ENCODE measurements at places on chromosomes 2 and 18.

GRCh38 chr2:158598862-158599517 is 142.2 kb downstream of the PKP4 start:
- DNase-seq, result no peak

GRCh38 chr2:6977113-6977741 is 60.0 kb downstream of the RNF144A start:
- DNase-seq, result peak; percentile 72

DNA sequence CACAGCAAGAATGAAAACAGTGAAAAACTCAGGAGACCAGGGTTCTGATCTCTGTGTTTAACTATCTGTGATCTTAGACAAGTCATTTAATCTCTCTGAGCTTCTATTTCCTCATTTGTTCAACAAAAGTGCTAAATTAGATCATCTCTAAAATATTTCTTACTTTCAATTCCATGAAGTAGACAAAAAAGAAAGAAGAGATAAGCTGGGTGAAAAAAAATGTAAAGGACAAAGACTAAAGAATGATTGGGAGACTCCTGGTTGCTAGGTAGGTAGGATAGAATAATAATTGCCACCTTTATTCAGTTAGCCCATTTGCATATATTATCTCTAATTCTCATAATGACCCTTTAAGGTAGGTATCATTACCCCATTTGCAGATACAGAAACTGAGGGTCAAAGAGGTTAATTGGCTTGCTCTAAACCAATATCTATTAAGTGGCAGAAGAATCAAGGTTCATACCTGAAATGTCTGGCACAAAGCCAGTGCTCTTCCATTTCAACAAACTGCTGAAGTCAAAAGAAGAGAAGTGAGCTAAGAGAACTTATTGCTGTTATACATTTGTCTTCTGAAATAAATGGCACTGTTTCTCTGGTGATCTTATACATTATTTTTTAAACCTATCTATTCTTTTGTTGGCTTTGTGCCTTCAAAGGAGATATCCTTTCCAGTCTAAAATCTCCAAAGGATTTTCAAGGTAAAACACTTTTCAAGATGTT is 141.7 kb downstream of the OTX1 start:
- no peak for DNase-seq

GRCh38 chr2:138648606-138649005 is 131.6 kb downstream of the NXPH2 start:
- DNase-seq, result no peak

DNA sequence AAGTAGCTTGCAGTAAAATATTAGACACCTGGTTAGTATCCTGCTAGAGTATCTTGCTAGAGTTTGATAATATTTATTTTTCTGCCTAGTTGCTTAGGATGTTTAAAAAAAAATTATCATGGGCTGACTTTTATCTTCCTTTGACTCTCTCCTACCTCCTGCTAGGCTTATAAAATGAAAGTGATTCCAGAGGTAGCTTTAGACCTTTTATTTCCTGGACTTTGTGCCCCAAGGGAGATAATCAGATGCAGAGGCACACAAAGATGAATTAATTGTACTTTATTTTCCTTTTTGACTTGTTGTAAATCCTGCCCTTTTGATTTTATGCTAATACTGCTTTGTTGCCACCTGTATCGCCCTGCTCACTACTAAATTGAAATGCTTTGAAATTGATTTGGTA is 130.7 kb downstream of the WDSUB1 start:
- no peak for DNase-seq

GRCh38 chr2:168529900-168530561 is 74.0 kb downstream of the CERS6 start:
- no peak for DNase-seq

DNA sequence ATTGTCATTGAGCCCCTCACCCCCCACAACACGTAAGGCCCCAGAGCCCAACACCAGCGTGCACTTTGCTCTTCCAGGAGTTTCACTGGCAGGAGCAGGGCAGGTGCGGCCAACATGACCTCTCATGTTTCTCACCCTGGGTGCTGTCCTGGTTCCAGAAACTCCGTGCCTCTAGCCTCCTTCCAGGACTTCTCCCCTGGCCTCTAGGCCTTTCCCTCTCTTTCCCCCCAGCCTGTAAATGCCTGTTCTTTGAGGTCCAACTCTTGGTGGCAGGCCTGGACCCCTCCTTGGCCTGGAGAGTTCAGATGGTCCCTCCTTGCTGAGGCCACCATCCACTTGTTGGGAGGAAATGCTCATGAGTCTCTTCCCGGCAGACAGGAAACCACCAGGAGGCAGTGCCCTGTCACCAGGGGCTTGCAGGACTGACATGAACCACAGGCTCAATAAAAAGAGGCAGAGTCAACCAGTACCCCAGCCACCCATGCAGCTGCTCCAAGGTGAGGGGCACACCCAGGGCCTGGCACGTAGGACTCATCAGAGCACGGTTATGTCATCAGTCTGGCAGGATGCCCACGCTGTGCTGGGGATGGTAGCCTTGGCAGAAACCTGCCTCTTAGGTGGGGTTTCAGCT is 1.5 kb downstream of the MALL start:
- DNase-seq, result no peak

DNA sequence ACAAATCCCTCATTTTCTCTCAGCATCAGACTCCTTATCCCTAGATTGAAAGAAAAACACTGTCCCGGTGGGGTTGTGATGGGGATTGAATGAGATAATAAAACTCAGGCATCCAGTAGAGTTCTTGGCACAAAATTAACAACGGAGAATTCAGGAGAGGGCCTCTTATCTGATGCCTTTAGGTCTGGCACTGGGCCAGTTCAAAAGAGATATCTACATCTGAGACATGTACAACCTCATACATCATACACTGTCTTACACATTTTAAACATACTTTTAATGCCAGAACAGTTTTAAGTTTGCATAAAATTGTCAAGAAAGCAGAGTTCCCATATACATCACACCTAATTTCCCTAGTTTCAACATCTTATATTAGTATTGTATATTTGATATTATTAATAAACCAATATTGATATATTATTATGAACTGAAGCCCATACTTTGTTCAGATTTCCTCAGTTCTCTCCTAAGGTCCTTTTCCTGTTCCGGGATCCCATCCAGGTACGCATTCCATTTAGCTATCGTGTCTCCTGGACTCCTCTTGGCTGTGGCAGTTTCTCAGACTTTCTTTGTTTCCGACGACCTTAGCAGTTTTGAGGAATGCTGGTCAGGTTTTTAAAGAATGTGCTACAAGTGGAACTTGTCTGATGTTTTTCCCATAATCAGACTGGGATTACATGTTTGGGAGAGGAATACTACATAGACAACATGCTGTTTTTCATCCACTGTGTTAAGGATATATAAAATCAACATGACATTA is 27.8 kb downstream of the NXPH2 start:
- DNase-seq, result no peak

DNA sequence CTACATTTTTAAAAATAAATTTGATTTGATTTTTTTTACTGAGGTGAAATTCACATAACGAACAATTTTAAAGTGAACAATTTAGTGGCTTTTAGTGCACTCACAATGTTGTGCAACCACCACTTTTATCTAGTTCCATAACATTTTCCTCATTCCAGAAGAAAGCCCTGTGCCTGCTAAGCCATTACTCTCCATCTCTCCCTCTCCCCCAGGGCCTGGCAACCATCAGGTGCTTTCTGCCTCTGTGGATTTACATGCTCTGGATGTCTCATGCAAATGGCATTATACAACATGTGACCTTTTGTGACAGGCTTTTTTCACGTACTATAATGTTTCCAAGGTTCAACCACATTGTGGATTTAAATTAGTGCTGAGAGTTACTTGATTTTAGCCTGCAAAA is 19.9 kb upstream of the LDLRAD4 start:
- no peak for DNase-seq

DNA sequence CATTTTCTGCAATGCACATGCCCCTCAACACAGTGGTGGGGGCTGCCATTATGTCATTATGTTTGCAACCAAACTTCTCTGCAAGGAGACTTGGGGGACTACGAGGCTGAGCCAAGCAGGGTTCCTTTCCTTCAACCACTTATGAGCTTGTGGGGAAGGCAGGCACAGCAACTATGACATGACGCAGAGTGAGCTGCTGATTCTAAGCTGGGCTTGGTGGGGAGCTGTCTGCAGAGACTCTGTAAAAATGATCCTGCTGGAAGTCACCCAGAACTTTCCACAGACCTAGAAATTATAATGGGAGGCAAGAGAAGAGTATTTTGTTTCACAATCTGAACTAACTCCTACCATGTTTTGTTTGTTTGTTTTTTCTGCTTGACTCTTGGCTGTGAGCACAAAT is 55.6 kb downstream of the INPP5D start:
- no peak for DNase-seq

- no peak for DNase-seq
Observed at GRCh38 chr2:142536966-142537365, 340.5 kb upstream of the KYNU start.

- DNase-seq, result peak; percentile 61
Observed at GRCh38 chr2:8249141-8249540, 432.7 kb upstream of the ID2 start.

- DNase-seq, result no peak
Observed at GRCh38 chr2:218031261-218031660, 28.5 kb upstream of the TNS1 start.

- no peak for DNase-seq
Observed at GRCh38 chr2:38697116-38697840, 31.4 kb downstream of the GALM start.

DNA sequence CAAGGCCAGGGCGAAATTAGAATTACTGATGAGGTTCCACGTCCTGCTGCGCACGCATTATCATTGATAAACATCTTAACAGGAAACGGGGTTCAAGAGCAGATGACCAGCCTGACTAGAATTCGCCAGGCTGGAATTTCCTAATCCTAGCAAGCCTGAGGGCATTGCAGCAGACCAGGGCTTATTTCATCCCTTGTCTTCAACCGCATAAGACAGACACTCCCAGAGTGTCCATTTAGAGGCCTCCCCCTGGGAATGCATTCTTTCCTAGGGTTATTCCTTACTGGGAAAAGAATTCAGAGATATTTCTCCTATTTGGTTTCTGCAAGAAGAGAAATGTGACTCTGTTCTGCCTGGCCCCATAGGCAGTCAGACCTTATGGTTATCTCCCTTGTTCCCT is 486.8 kb downstream of the DPP10 start:
- DNase-seq, result no peak

DNA sequence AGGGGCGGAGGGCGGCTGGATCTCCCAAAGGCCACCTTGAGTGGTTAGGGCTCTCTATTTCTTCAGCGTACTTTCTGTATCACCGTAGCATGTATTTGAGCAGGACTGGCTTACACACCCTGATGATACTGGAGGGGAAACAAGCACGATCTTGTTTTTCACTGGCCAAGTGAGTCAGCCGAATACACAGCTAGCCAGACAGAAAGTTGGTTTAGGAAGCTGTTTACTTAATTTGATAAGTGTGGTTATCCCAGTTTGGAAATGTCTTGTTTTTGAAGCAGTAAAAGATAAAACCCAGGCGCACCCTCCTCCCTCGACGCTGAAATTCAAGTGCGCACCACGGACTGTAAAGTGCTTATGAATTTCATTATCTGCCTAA is 582 bp downstream of the RIOK3 start:
- no peak for DNase-seq

- no peak for DNase-seq
Observed at GRCh38 chr18:53790786-53791185, 433.7 kb downstream of the MBD2 start.

DNA sequence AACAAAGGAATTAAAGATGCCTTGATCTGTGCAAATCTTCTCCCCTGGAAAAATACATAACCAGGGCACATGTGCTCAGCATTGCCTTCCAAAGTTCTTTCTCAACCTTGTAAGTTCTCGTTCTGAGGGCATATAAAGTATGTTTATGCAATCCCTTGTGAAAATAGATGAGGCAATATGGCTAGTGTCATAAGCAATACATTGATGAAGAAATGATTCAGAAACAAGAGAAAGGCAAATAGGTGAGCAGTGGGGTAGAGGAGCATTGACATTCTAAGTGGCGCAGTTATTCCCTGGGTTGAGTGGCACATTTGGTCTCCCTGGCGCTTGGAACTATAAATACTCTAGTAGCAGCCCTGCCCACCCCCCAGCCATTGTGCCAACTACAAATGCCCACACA is 57.4 kb upstream of the PGAP1 start:
- DNase-seq, result no peak

DNA sequence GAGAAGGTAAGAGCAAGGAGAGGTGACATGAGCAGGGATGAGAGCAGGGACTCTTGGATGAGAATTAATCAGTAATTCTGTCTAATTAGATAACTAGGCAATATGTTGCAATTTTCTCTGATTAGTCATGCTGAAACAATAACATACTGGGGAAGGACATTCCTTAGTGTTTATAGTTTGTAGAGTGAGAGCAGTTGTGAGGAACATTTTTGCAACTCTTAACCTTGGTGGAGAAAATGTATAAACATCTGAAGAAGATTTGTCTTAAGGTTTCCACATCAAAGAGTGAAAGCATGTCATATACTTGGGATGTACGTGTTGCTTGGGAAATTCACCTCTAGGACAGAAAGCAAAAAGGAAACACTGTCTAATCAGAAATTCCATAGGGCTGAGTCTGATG is 955.4 kb upstream of the FANCL start:
- no peak for DNase-seq

- no peak for DNase-seq
Observed at GRCh38 chr2:172887280-172887679, 151.6 kb downstream of the RAPGEF4 start.

DNA sequence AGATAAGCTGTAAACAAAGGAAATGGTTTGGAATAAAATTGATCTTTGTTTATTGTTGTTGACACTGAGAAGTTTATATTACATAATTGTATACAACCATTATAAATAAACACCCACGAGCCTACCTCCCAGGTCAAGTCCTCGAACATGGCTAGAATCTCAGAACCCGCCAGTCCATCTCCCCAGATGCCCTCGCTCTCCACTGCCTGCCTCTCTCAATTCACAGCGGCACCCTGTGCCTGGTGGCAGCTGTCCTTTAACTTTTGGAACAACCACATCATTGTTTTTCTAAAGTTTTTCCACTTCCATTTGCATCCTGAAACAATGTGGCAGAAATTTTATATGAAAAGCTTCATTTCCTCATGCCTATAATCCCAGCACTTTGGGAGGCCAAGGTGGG is 52.2 kb upstream of the OTOS start:
- no peak for DNase-seq

GRCh38 chr2:206797376-206797775 is 32.0 kb downstream of the FASTKD2 start:
- DNase-seq, result no peak

Data from left hindlimb (tissue), 1 donor.